ENCODE measurements at places on chromosomes 6 and 20.

GRCh38 chr6:129475477-129476247 lies 234.3 kb downstream of the ARHGAP18 start:
- DNase-seq = no peak

DNA sequence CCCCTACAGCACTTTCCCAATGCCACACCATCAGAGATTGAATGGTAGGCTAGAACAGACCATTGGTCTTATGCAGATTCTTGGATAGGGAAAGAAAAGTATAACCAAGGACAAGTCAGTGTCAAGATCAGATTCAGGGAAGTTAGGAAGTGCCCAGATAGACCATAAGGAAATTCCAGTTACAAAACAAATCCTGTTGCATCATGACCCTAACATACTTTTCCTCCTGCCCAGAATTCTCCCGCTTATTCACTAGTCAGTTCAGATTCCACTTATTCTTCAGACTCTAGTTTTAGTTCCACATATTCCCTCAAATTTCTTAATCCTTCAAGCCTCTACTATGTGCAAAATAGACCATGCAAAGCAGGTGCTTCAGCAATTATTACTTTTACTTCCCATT lies 20.7 kb downstream of the METTL24 start:
- DNase-seq = peak; percentile 23

DNA sequence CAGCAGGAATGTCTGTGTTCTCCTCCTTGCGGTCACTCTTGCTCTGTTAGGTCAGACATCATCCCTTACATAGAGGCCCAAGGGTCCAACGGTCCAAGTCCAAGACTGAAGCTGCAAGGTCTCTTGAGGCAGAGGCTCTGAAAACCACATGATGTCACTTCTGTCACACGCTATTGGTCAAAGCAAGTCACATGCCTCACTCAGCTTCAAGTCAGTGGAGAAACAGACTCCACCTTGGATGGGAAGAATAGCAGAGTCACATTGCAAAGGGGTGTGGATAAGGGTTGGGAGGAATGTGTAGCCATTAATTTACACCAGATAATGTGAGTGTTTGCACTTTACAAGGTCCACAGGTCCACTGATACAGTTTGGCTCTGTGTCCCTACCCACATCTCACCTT lies 17.5 kb downstream of the SLC52A3 start:
- no peak for DNase-seq

DNA sequence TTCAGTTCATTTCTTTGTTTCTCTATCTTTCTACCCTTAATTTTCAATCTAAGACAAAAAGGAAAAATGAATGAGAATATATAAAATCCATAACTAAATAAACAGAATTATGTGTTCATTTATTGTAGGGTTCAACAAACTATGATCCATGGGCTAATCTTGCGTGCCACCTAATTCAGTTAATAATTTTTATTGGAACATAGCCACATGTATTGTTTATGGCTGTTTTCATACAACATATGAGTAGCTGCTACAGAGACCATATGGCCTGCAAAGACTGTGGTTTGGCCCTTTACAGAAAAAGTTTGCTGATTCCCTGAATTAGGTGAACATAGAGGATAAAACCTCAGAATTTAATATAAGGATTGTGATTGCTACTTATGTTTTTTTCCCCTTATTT lies 21.8 kb downstream of the SENP6 start:
- no peak for DNase-seq

- no peak for DNase-seq
Measured at GRCh38 chr20:17664025-17664633, 17.9 kb downstream of the RRBP1 start.

GRCh38 chr6:156948807-156949206 lies 171.6 kb downstream of the ARID1B start:
- DNase-seq = peak; percentile 14

- DNase-seq = no peak
Measured at GRCh38 chr6:90187437-90188121, 109.1 kb downstream of the BACH2 start.

DNA sequence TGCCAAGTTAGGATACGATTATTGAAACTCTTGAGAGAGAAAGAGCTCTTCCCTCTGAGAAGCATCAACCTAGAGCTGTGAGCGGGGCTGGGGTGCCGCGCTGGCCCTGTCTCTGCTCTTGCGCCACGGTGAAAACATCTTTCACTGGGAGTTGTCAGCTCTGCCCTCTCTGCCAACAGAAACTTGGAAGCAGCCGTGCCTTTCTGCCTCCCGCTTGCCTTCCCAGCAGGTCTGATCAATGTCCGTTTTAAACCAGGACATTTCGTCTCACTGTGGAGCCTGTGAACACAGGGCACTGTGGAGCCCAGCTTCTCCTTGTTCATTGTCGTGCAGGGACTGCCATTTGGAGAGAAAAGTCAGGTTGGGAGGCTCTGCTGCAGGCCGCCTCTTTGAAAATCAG lies 249.2 kb upstream of the PMEPA1 start:
- no peak for DNase-seq

DNA sequence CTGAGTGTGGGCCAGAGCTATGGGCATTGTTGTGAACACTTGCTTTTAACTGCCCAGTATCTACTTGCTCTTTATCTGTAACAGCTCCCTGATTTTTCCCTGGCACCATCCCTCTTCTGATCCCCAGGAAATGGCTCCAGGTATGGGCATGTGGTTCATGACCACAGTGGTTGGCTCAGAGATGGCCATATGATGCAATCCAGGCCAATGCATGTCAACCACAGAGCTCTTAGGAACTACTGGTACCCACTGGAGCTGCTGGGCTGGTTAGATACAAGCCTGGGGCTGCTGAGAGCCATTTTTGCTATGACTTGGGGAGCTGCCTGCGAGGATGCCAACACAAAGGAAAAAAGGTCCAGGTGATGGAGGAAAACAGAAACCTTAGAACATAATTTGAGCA lies 55.6 kb downstream of the KCNB1 start:
- DNase-seq = no peak

GRCh38 chr6:17928514-17929430 lies 58.7 kb downstream of the KIF13A start:
- no peak for DNase-seq

DNA sequence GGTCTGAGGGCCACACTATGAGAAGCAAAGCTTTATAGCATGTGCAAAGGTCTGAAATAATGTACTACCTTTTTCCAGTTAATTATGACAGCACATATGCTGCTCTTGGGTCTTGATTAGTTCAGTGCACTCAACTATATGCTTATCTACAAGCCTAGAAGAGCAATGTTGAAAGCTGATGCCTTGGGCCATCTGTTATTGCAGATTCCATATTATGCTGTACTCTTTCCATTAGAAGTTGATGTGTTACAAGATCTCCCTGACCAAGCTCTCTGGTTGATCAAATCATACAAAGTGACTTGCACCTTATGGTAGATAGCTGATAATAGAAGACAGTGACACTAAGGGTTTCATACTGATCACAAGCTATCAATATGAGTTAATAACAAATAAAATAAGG lies 327.3 kb downstream of the FRK start:
- DNase-seq = no peak

DNA sequence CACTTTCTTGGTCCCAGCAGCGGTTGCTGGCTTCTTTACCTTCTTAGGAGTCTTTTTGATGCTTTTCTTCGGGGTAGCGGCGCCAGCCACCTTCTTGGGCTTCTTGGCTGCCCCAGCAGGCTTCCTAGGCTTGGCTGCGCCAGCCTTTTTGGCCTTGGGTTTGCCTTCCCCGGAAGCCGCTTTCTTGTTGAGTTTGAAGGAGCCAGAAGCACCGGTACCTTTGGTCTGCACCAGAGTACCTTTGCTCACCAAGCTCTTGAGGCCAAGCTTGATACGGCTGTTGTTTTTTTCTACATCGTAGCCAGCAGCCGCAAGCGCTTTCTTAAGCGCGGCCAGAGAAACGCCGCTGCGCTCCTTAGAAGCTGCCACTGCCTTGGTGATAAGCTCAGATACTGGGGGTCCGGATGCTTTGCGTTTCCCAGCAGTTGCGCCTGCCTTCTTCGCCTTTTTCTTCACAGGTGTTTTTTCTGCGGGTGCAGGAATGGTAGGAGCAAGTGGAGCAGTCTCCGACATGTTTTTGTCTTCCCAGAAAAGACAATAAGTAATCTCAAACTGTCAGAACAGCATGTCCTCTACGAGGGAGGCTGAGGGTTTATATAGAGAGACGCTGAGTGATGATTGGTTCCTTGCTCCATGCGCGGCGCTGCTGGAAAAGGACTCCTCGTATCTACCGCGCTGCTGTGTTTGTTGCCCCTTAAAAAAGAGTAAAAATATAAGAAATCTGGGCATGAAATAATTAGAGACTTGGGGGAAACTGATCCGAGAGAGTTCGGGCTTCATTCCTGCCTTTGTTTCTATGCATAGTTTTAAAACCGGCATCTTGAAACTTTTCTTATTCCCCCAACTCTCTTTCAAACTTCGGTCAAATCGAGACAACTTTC lies 130.3 kb upstream of the BTN3A2 start:
- DNase-seq = peak; percentile 54

GRCh38 chr20:3158968-3159431 lies 665 bp downstream of the FASTKD5 start:
- DNase-seq = peak; percentile 64

- no peak for DNase-seq
Measured at GRCh38 chr20:14491436-14491835, 154.0 kb upstream of the FLRT3 start.

- no peak for DNase-seq
Measured at GRCh38 chr20:33108661-33109060, 29.2 kb downstream of the BPIFB4 start.

- DNase-seq = no peak
Measured at GRCh38 chr6:45838451-45838850, 177.2 kb downstream of the CLIC5 start.

GRCh38 chr6:8240301-8240700 lies 138.0 kb upstream of the EEF1E1 start:
- no peak for DNase-seq

- no peak for DNase-seq
Measured at GRCh38 chr20:2167112-2167511, 65.5 kb downstream of the STK35 start.

GRCh38 chr6:26044140-26045064 lies 42.8 kb upstream of the HFE start:
- peak; percentile 21 for DNase-seq

GRCh38 chr20:5316188-5317158 lies at the start of gene PROKR2:
Gene PROKR2, minus strand, starts transcription at chr20:5316954. Its CDS starts 2,585 bp downstream, at chr20:5314369.
- peak; percentile 7 for DNase-seq

GRCh38 chr6:25156123-25156522 lies 123.1 kb upstream of the CARMIL1 start:
- no peak for DNase-seq

DNA sequence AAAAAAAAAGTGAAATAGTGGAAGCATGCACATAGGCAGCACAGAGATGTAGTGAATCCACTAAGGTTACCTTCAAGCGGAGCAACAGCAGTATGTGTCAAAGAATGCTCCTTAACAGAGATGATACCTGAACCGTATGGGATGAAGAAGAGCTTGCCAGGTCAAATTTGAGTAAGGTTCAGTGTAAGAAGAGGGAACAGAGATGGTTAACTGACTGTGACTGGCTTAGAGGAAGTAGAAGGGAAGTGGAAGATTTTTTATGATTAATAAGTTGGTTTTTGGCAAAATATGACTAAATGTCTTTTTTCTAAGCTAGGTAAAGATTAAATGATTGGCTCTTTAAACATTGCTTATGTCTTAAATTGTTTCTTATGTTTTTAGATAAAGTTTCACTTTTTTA lies 52.6 kb upstream of the C20orf144 start:
- DNase-seq = no peak

DNA sequence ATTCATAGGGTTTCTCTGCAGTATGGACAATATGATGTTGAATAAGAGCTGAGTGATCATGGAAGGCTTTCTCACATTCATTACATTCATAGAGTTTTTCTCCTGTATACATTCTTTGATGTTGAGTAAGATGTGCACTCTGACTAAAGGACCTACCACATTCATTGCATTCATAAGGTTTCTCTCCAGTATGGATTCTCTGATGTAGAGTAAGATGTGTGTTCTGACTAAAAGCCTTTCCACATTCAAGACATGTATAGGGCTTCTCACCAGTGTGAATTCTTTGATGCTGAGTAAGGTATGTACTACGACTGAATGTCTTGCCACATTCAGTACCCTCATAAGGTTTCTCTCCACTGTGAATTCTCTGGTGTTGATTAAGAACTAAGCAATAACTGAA lies 29.3 kb upstream of the ZNF391 start:
- no peak for DNase-seq

DNA sequence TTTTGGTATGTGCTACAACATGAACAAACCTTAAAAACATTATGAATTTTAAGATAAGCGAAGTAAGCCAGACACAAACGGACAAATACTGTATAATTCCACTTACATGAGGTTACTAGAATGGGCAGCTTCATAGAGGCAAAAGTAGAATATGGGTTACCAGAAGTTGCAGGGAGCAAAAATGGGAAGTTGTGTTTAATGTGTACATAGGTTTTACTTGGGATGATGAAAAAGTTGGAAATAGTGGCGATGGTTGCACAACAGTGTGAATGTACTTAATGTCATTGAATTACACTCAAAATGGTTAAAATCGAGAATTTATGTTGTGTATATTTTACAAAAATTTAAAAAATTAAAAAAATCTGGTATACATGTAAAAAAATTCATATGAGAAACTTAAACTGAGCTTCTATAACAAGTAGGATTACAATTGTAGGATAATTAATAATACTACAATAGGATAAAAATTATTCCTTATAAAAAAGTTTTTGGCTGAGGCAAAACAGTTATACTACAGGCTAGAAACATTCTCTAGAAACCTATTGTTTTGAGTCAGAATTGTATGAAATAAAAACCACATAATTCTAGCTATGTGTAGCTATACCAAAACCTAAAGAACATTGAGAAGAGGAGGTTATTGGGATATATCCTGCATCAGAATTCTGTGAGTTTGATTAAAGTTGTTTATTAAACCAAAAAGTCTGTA lies 24.8 kb upstream of the DYNLRB1 start:
- peak; percentile 61 for DNase-seq

DNA sequence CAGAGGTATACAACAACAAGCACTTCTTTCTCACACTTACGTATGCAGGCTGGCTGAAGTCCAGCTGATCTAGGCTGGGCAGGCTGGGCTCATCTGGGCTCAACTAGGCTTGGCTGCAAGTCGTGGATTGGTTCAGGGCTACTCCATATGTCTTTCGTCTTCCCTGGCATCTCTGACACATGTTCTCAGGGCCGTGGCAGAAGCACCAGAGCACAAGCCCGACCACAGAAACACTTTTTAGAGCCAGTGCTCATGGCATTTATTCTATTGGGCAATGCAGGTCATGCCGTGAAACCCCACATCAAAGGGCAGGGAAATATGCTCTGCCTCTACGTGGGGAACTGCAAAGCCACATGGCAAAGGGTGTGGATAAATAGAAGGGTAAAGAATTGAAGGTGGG lies 93.8 kb downstream of the RIN2 start:
- no peak for DNase-seq

DNA sequence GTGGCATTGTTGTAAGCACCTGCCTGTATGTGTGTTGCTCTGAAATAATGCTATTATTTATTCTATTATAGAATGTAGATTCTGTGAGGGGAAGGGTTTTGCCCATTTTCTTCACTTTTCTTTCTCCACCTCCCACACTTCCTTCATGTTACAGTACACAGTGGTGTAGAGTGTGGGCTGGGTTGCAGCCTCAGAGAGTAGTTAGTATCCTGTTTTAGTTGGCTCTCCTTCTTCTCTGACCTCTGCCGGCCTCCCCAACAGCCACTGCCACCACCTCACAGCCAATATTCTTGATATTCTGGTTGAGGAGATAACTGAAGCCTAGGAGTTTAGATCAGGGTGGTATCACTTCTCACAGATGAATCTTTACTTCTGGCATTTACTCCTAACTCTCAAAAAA lies 143.4 kb downstream of the BCKDHB start:
- DNase-seq = peak; percentile 5
